ENCODE measurements at places on chromosomes 7 and 10. TPM values are rescaled to one million over a fixed set of nuclear protein-coding genes. Genes with fewer than 3 reads are reported as not detected.

Gene C10orf120
- total RNA-seq, result not detected

Gene WEE2
- not detected for total RNA-seq

Gene TMEM270
- total RNA-seq, result not detected

Gene SPDYE6
- total RNA-seq, result not detected

Gene MOGAT3
- total RNA-seq, result not detected

Gene KCNH2
- 0.43 TPM for total RNA-seq

Gene PPP1R3C
- total RNA-seq, result 14.2 TPM

Gene WIPF3
- 0.53 TPM for total RNA-seq

Gene AKR1D1
- total RNA-seq, result not detected

Gene P4HA1
- total RNA-seq, result 21.8 TPM

Gene PDE6C
- total RNA-seq, result not detected
